ENCODE measurements at places on chromosomes 1 and 21.
A peak's percentile ranks its signal among the peaks of the same experiment; 100 is the strongest.

DNA sequence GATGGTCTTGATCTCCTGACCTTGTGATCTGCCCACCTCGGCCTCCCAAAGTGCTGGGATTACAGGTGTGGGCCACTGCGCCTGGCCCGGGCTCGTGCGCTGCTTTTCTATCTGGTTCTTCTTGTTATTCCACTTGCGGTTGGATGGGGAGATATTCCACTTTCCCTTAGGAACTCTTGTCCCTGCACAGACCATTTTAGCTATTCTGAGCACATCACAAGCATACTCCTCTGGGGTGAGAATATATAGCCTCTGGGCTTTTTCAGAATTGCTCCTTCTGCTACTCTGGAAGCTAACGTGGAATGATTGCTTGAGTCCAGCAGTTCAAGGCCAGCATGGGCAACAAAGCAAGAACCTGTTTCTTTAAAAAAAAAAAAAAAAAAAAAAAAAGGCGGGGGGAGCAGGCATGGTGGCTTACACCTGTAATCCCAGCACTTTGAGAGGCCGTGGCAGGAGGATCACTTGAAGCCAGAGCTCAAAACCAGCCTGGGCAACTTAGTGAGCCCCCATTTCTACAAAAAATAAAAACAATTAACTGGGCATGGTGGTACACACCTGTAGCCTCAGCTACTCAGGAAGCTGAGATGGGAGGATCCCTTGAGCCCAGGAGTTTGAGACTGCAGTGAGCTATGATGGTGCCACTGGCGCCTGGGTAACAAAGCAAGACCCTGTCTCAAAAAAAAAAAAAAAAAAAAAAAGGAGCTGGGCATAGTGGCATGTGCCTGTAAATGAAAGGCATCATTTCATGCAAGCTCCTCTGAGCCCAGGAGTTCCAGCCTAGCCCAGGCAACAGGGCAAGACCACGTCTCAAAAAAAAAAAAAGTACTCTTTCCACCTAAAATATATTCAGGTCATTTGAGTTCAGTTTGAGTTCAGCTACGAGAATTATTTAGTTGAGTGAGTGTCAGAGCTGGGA, 11.8 kb upstream of the PGD start:
- DNase-seq: no peak

GRCh38 chr1:155075535-155075934, 3.1 kb upstream of the EFNA3 start:
- DNase-seq: no peak

GRCh38 chr21:25818551-25818950, 83.8 kb downstream of the GABPA start:
- DNase-seq: no peak

DNA sequence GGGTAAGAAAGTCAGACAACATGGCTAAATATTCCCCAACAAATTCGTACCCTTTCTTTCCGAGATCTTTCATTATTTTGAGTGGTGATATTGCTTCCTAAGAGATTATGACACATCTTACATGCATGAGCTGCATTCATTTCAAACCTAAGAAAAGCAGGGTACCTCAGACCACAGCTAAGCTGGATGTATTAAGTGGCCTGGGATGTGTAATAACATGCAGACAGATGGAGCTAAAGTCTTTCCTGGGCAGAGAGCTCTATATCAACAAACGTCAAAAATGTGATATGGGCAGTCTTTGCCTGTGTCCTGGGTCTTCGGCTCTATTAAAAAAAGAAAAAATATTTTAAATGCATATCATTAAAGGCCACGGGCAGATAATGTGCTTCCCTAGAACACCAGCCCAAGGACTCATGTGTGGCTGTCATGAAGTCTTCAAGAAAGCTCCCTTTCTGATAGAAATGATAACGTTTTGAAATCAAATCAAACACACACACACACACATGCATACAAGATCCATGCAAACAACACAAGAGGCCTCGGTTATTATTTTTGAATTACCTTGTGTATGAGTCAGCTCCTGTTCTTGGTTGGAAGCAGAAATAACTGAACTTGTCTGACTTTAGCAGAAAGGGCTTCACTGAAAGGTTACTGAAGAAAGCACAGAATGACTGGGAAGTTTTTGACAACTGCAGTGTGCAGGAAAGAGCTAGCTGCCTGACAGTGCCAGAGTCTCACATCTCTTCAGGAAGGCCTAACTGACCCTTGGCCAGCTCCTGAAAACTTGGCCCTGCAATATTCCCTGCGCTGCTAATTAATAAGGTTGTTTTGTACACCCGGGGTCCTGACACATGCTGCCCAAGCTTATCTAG, 231.2 kb downstream of the DSCAM start:
- no peak for DNase-seq

- DNase-seq: no peak
These were observed 71.9 kb downstream of the PLA2G4A start for GRCh38 chr1:186900539-186901237.

DNA sequence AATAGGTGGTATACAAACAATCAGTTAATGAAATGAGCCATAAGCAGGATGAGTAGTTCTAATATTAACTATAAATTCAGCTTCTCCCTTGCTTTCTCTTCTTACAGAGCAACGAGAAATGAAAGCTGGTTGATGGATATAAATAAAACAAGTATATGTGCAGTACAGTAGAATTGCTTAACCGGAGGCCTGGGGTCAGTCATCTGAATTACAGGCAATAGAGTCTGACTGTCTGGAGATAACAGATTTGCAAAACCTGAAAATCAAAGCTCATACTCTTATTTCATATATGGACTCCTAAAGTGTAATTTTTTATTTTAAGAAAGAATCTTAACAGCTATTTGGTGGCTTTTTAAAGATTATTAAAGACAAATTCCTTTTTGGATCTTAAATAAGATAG, 43.1 kb upstream of the SGIP1 start:
- no peak for DNase-seq

DNA sequence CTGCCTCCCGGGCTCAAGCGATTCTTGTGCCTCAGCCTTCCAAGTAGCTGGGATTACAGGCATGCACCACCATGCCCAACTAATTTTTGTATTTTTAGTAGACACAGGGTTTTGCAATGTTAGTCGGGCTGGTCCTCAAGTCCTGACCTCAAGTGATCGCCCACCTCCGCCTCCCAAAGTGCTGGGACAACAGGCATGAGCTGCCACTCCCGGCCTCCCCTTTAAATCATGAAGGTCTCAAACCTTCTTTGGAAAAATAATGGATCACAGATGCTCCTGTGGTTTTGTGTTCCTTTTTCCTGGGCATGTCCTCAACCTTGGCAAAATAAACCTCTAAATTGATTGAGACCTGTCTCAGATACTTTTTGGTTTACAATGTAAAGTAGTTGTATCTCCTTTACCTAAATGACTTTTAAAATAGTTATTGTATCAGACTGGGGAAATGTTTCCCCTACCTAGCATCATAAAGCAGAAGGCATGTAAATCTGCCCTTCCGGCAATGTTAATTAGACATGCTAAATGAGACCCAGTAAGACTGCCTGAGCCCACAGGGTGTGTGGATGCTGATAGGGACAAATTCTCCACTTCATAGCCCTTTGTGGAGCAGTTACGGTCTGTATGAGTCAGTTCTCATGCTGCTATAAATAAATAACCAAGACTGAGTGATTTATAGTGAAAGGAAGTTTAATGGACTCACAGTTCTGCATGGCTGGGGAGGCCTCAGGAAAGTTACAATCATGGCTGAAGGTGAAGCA, 27.8 kb downstream of the CBR1 start:
- no peak for DNase-seq

DNA sequence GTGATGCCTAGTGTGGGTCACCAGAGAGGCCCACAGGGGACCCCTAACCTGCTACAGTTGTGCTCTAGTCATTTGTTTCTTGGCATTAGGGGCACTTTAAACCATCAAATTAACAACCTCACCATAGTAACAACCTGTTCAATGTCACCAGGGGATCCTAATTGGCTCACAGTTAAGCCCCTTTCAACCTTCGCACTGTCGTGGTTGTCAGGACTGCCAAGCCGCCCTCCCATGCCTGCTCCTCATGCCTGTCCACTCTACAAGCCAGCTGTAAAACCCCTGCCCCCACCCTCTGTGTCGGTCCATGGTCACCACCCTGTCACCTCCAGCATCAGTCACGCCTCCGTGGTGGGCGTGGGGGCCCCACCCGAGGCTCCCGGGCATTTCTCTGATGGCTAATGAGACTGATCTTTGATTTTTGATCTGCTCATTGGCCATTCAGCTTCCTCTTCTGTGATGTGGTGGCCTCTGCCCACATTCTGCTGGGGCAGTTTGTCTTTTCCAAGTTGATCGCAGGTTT, 96.6 kb downstream of the WDR4 start:
- DNase-seq: no peak

- DNase-seq: no peak
These were observed 155.1 kb downstream of the PTPRU start for GRCh38 chr1:29391362-29391880.

DNA sequence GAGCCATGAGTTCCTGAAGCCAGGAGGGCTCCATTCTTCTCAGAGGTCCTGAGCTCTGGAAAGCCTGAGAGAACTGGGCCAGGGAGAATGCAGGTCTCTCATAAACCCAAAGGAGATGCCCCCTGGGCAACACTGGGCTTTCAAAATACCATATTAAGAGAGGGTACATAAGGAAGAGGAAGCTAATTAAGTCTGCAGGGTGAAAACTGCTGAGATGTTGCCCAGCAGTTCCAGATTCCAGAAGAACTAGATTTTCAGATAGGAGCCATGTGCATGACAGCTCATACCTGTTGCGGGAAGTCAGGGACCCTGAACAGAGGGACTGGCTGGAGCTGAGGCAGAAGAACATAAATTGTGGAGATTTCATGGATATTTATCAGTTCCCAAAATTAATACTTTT, 40.9 kb downstream of the CYP4A11 start:
- DNase-seq: no peak

DNA sequence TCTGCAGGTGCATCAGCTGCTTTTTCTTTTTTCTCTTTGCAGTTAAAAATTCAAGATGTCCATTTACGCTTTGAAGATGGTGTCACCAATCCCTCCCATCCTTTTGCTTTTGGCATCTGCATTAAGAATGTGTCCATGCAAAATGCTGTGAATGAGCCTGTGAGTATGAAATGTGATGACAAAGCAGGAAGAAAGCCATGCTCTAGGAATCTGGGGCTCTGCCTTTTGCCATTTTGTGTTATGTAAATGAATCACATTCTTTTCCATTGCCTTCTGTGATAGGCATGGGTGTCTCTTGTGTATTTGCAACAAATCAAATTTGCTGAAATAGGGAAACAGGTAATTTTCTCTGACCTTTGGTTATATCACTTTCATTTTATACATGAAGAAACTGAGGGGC, 19.4 kb downstream of the VPS13D start:
- DNase-seq: no peak

DNA sequence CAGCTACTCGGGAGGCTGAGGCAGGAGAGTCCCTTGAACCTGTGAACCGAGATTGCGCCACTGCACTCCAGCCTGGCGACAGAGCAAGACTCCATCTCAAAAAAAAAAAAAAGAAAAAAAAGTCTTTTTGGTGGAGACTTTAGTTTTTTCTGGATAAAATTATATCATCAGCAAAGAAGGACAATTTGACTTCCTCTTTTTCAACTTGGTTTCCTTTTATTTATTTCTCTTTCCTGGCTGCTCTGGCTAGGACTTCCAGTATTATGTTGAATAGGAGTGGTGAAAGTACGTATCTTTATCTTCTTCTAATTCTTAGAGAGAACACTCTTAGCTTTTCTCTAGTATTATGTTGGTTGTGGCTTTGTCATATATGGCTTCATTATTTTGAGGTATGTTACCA, 130.8 kb downstream of the PCBP3 start:
- no peak for DNase-seq

- no peak for DNase-seq
These were observed 26.4 kb upstream of the RUNX1 start for GRCh38 chr21:35075546-35075945.

DNA sequence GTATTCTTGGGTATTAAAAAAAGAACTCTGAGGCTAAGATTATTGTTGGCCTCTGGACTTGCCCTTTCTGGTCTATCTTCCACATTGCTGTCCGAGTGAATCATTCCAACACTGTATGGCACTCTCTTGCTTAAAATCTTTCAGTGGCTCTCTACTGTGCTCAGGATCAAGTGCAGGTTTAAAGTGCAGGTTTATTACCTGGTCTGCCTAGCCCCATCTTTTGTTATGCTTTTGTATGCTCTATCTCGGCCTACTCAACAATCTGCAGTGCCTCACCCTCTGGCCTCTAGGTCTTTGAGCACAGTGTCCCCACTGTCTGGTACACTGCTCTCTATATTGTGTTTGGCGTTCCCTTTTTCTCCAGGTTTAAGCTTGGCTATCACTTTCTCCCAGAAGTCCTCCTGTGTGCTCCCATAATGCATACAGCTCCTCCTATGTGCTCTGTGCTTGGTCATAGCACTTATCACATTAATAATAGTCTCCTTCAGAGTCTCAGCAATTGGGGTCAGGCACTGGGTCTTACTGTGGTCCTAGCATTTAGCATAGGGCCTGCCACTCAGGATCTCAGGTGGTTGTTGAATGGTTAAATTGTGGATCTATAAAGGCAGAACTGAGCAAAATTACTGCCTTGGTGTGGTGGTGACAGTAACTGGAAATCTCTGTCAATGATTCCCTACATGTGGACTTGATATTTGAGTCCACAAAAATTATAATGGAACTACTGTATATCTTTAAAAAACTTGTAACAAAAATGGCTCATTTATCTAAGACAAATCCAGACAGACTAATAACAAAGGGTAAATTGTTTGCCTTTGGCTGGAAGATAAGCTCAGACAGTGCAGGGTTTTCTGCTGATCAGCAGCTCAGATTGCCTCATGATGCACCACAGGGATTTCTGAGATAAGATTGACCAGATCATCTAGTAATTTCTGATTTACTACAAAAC, 10.6 kb upstream of the LDLRAD1 start:
- DNase-seq: no peak

GRCh38 chr21:27812279-27812678, 845.4 kb upstream of the ADAMTS5 start:
- DNase-seq: no peak

DNA sequence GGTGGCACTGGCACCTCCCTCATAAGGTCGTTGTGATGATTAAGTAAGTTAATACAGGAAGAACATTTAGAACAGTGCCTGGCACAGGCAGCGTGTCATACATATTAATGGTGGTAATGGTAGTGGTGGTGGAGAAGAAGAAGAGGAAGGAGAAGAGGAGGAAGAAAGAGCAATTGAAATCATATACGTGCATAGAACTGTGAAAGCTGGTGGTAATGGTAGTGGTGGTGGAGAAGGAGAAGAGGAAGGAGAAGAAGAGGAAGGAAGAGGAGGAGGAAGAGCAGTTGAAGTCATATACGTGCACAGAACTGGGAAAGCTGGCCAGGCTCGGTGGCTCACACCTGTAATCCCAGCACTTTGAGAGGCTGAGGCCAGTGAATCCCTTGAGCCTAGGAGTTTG, 121.3 kb upstream of the HOOK1 start:
- no peak for DNase-seq

- peak; percentile 46 for DNase-seq
These were observed 2.2 kb upstream of the IRF6 start for GRCh38 chr1:209808059-209808581.
